ENCODE measurements at places on chromosomes 11 and 22.

DNA sequence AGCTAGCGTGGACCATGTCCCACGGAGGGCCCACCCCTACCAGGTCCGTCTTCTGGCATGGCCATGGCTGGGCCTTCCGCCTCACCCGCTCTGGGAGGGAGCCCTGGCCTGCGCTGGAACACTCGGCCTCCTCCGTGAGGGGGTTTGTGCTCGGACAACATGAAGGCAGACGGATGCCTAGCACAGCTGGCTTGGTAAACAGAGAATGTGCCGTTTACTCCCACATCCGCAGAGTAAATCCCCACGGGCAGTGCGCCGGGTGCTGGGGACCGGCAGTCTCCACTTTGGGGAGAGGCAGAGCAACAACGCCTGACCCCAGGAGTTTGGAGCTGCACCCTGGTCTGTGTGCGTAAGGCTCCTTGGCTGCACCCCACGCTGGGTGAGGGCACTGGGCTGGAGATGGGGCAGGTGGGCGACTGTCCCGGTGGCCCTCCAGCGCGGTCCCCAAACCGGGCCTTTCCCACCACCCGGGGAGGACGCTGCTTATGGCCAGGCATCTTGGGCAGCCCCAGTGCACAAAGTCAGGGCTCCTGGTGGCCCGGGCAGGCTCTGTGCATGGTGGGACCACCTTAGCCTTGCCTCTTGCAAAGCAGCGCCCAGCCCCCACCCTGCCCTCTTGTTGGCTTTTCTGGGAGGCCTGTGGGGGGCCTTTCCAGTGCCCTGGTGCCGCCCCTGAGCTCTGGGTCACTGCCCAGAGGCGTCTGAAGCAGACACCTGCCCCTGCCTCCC, 30.7 kb upstream of the MUC5AC start:
- no peak for DNase-seq

DNA sequence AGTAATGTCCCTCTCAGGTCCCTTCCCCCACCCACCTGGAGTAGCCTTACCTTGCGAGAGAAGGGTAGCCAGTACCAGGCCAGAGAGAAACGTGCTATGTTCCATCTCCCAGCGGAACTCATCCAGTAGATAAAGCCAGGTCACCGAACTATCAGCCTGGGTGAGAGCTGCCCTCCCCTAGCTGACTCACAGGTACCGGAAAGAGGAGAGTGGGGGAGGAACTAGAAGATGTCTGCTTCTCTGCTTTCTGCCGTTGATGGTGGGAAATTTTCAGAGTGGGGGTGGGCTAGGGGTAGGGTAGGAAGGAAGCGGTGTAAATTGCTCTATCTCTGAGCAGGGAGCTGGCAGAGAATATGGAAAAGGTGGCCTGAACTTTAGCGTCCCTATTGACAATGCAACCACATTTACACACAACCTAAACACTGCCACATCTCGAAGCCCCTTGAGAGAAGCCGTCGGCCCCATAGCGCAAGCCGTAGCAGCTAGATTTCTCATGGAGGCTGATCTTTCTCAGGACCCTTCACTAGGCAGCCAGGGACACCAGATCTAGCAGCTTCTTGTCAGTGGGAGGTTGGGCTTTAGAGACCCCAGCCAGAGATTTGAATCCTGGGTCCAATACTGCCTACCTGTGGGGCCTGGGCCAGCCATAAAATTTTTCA, at the start of gene CD3D:
CD3D (minus strand) TSS at position 203 of the 659 bp plus-strand sequence; CDS start at position 105, 98 bp downstream.
- DNase-seq: no peak

GRCh38 chr11:121225382-121225781, 67.2 kb upstream of the SC5D start:
- no peak for DNase-seq

GRCh38 chr11:3357302-3357701, 21.6 kb downstream of the ZNF195 start:
- no peak for DNase-seq

DNA sequence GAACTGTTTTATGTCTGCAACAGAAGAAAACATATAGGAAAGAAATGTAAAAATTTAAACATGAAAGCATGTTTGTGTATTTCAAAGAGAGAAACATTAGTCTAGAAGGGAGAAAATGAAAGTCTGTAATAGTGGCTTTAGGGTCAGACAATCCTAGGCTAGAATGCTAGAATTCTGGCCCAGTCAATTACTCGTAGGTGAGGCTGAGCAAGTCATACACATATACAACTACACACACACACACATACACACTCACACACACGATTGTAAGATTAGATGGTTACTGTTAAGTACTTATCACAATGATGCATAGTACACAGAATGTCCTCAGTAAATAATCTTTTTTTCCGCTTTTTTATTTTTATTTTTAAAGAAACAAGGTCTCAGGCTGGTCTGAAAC, 37.7 kb upstream of the PCF11 start:
- no peak for DNase-seq

DNA sequence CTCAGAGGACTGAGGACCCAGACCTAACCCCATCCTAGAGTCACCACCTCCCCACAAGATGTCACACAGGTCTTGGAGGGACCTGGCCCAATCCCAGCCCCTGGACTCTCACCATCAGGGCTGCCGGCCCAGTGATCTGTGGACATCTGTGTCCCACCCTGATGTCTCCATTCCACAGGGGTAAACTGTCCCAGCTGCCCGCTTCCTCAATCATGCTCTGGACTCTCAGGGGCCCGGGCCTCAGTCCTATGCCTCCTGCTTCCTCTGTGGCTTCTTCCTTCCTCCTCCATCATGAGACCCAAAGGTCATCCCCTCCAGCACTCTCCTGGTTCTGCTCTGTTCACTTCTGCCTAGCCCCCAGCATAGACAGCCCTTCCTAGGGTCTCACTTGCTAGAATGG, 32.2 kb downstream of the ARAP1 start:
- DNase-seq: no peak

DNA sequence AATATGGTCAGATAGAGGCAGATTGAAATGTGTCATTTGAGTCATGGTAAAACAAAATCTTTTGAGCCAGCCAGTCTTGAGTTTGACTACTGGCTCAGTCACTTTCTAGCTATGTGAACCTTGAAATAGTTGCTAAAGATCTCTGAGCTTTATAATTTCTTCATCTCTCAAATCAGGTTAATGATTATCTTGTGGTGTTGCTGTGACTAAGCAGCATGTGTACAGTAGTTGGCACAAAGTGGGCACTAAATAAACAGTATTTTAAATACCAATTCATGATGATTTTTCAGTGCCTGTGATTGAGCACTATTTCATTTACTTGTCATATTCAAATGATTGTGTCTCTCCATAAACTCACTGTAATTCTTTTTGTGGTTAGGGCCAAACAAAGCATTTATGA, 70.8 kb downstream of the RAB38 start:
- no peak for DNase-seq

GRCh38 chr22:19598054-19598855, 74.0 kb upstream of the CLDN5 start:
- DNase-seq: no peak

DNA sequence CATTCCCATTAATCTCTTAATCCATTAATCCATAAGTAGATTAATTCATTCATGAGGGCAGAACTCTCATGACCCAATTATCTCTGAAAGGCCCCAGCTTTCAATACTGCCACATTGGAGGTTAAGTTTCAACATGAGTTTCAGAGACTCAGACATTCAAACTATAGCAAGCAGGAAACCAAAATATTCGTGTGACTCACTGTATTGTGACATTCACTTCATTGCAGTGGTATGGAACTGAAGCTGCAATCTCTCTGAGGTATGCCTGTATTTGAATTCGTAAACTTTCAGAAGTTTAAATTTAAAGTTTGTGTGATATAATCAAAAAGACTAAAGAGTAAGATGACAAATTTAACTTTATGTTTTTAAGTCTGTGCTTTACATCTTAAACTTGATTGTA, 2.9 kb upstream of the OR52J3 start:
- no peak for DNase-seq

GRCh38 chr22:29266564-29267461, 968 bp downstream of the RHBDD3 start:
- no peak for DNase-seq

GRCh38 chr11:123219066-123219690, 24.1 kb upstream of the CLMP start:
- no peak for DNase-seq

DNA sequence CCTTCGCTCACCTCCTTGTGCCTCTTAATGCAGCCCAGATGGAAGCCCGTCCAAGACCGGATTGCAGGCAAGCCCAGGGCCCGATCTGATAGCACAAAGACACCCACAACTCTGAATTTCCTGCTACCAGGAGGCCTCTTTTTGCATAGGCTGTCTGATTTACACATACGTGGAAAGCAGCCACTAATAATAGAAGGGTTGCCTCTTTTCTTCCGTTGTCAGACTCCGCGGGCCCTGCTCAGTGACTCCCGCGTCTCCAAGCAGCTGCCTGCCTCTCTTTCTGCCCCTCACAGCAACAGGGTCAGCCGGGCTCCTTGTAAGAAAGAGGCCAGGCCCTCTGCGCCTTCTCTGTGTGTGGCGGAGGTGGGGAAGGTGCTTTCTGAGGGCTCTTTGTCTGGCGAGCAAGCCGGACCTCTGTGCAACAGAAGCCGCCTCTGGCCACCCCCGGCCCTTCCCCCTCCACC, 26.7 kb downstream of the FLI1 start:
- DNase-seq: peak; percentile 52

DNA sequence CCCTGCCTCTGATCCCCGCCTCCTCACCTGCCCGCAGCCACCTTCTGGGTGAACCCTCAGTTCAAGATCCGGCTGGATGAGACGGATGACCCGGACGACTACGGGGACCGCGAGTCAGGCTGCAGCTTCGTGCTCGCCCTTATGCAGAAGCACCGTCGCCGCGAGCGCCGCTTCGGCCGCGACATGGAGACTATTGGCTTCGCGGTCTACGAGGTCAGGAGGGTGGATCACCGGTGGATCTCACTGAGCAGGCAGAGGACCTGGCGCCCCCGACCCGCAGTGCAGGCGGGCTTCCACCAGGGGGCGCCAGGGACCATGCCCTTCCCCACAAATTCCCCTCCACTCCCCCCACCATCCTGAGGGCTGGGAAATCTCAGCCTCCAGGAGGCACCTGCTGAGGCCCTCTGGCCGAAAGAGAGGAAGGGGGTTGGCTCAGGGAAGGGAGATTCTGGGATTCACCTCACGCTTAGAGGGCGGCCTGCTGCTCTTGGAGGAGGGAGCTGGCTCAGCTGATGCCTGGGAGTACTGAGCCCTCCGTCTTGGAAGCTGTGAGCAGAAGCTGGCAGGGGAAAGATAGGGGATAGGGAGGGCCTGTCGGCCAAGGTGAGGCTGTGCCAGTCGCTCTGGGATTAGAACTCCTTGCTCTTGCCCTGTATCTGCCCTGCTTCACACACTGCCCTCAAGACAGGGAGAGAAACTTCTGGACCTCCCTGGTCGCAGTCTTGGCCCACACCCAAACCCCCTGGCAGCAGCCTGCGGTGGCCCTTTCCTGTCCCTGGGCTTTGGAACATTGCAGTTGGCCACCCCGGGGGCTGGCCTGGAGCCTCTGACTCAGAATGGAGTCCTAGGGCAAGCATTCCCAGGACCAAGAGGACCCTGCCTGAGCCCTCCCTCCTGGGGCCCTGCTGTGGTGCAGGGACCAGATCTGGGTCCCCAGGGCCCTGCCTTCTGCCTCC, 23.2 kb downstream of the CAPN1 start:
- no peak for DNase-seq

GRCh38 chr22:30286813-30287647, 2.3 kb downstream of the CASTOR1 start:
- no peak for DNase-seq

GRCh38 chr22:37304595-37305343, 22.5 kb downstream of the CYTH4 start:
- DNase-seq: no peak

GRCh38 chr11:18304745-18305144, 17.2 kb downstream of the HPS5 start:
- no peak for DNase-seq

DNA sequence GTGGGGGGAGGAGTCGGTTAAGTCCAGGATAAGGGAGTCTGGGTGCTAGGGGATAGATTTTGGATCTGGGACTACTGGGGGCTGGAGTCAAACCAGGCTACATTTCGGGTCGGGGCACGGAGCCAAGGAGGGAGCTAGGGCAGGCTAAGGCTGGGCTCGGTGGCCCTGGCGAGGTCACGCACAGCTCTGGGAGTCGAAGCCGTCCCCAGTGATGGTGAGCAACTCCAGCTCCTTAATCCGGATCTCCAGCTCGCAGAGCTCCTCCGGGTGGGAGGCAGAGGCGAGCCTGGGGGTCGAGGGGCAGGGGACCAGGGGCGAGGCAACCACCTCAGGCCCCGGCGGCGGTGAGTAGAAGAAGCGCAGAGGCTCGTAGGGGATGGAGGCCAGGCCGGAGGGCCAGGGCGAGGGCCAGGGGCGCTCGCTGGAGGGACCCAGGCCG, 544 bp downstream of the C11orf91 start:
- no peak for DNase-seq

DNA sequence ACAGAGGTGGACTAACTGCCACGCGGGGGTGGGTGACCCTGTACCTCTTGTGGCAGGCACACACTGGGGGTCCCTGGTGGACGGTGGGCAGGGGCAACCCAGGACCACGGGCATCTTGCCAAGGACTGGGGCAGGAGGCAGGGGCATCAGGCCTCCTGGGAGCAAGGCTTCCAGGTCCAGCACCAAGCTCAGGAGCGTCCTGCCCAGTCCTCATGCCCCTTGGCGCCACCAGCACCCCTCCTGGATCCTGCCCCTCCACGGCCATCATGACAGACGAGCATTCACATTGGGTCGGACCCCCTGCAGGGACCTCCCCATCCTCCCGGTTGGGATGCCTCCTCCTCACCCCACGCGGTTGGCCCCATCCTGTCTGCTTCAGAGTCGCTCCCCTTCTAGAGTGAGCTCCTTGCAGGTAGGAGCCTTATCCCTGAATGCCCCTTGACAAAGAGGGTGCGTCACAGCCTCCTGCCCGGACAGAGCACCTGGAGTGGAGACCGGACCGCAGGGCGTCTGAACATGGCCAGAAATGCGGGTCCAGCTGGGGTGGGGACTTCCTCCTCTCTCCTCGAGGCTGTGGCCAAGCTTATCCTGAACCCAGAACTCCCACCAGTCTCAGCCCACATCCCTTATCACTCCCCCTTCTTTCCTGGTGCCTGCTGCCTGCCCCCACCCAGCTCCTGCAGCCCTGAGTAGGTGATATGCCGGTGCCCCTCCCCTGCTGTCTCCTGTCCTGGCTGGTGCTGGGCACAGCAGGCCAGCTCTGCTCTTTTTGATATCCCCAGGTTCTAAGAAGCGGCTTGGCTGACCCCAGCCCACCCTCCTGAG, 40.3 kb downstream of the IGF2 start:
- peak; percentile 22 for DNase-seq

- no peak for DNase-seq
Measured at GRCh38 chr11:3140291-3140603, 24.9 kb downstream of the OSBPL5 start.
